ENCODE measurements at places on chromosomes 1 and 21.

DNA sequence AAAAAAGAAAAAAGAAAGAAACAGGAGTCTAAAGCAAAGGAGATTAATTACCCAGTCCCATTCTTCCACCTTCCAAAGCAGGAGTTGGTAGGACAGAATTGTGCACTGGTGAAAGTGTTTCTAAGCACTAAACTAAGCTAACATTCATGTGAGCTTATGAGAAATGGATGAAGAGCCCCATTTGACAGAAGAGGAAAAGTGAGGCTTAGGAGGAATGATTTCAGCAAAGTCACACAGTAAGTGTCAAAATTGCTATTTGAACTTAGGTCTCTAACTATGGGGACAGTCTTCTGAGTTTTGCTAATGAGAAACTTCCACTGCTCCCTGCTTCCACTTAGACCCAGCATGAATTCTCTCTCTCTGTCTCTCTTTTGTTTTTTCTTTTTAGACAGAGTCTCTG lies 18.7 kb downstream of the LCK start:
- DNase-seq, result no peak

DNA sequence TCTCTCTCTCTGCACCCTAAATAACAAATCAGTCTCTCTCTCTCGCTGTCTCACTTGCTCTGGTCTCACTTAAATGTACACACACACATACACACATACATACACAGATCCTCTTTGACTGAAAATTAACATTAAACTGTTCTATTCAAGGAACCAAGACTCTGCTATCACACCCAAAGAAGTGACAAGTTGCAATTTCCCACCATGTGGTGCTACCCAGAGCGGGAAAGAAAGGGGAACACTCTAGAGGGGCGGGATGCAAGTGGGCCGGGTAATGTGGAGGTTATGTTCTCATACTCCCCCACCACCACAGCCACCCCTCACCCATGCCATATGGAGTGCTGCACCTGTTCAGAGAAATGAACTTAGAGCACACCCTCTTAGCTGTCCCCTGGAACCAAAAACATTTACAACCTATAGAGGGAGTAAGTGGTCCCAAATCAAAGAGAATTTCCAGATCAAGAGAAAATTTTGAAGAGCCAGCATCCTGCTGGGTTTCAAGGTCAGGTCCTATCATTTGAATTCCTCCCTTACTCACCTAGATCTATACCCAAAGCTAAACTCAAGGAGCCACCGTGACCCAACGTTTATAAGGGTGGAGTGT lies 319.4 kb downstream of the BRINP2 start:
- DNase-seq, result no peak

DNA sequence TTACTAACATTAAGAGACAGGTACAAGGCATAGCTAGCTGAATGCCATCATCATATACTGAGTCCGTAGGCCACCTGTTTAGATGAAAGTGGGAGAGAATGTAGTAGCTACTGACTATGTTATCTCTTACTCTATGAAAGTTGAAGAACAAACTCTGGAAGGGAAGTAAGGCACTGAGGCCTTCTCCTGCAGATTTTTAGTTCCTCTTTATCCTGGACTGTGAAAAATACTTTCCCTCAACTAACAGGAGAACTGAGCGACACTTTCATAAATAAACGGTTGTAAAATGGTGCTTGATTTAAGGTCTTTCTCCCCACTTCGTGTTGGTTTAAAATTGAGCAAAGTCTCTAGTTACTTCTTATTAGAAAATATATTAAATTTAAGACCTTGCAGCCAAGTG lies 101.9 kb downstream of the FNBP1L start:
- no peak for DNase-seq

- no peak for DNase-seq
These were observed 131.8 kb downstream of the CCDC185 start for GRCh38 chr1:223524930-223525451.
